ENCODE measurements at places on chromosomes 7 and 10.

DNA sequence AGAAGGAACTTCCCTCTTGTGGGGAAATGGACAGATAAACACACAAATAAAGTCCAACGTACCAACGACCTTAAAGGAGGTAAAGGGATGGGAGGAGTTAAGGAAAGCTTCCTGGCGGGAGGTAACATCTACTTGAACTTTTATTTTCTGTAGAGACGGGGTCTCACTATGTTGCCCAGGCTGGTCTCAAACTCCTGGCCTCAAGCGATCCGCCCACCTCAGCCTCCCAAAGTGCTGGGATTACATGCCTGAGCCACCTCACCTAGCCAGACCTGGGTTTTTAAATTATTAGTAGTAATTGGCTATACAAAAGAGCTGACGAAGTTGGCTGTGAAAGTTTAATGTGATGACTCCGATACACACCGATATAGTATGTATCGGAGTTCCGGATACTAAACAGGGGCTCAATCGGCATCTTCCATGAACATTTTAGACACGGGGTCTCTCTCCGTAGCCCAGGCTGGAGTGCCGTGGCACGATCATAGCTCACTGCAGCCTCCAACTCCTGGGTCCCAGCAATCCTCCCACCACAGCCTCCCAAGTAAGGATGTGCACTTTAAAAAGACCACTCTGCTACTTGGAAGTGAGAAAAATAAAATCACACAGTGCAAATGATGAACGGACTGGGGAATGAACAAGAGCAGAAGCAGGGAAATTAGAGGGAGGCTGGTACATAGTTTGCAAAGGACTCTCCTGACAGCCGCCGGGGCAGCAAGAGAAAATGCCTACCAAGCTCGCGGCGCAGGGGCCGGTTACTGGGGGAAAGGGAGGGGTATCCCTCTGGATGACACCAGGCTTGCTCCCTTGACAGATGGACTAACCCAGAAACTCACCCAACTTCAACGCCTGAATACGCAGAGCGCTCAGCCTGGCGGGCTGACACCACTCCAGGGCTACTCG lies 1.0 kb downstream of the BCL7B start:
- DNase-seq = no peak

GRCh38 chr10:22363305-22363704 lies 18.0 kb downstream of the SPAG6 start:
- DNase-seq = no peak

DNA sequence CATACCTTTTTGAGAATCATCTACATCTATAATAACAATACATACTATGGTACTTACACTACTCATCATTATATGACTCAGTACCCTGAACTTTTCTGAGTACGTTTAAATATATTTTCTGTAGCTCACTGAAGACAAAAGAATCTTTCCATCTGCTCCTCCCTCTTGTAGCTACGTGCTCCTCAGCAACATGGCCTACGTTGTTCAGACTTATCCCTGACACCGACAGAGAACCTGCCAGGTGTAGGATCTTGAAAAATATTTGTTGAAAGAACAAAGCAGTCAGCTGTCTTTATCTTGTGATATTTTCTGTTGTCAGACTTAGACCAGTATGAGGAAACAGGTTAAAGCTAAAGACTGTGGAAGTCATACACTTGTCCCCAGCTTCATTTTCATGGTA lies 356.0 kb upstream of the MYO3A start:
- DNase-seq = no peak

- DNase-seq = no peak
These were observed 263.1 kb upstream of the CXCL12 start for GRCh38 chr10:44647877-44648542.

Data from activated CD4-positive, alpha-beta T cell treated with anti-CD3 and anti-CD28 coated beads, Interleukin-2, amount 10 ng/mL, durations not matched to agents 7 days and 5 days (primary cell).